ENCODE measurements at places on chromosomes 6 and 20.

DNA sequence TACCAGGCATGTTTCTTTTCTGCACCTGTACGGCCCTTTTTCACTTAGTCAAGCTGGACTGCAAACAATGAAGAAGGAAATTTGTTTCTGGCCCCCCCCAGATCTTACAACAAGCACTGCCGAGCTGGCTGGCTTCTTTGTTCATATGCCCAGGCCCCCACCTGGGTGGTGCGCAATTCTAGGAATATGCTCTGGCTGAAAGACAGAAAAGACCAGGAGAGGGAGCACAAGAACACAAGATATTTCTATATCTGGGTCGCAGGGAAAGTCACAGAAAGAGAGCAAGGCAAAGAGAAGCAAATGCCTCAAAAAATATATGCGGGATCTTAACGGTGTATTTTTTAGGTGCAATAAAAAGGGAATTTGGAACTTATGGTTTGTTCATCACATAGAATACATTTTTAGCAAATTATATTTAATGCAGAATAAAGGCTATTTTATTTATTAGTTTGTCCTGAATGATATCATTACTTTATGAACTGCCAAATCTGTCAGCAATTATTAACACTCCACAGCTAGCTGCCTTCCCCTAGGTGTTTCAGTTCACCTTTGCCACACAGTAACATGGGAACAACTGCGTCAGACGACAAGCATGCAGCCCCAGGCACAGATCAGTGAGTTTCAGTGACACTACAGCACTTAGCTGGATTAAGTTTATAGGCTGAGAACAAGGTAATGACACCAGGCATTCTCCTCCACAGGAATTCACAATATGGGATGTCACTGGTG, 76.5 kb downstream of the GJA10 start:
- no peak for DNase-seq

DNA sequence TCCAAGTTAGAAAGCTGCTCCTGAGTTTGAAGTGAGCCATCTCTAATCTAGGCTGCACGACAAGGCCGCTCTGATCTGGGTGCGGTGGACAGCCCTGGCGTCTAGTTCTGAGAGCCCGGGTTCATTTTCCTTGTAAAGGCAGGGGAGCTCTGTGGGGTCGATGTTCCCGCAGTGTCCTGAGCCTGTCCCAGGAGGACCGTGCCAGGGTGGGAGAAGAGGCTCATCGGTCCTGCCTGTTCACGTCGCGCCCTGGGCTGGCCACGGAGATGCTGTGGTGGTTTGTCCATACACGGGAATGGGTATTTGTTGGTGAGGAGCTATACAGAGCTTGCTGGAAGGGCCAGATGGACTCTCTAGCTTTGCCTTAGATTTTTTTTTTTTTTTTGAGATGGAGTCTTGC, 27.0 kb downstream of the PSMG4 start:
- no peak for DNase-seq

GRCh38 chr6:160959726-160960435, 31.7 kb upstream of the MAP3K4 start:
- no peak for DNase-seq

DNA sequence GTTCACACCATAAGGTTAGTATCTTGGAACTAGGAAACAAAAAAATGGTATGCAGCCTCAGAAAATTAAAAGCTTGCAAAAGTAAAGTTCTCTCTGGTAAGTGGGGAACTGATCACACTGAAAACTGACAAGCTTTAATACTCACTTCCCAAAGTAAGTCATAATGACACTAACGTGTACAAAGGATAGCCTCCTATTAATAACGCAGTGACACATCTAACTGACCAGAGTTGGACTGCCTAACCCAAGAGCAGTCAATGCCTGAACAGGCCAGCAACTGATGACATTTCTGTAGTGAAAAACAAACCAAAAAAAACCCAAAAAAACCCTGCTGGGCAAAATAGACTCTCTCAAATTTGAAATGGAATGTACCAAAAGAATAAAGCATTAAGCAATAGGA, 30.7 kb downstream of the CHD6 start:
- no peak for DNase-seq

GRCh38 chr6:139764498-139764986, 390.1 kb upstream of the CITED2 start:
- peak; percentile 98 for DNase-seq

GRCh38 chr6:126054802-126055201, 68.5 kb downstream of the TRMT11 start:
- no peak for DNase-seq

GRCh38 chr20:33298391-33298790, 15.4 kb downstream of the BPIFB1 start:
- no peak for DNase-seq

DNA sequence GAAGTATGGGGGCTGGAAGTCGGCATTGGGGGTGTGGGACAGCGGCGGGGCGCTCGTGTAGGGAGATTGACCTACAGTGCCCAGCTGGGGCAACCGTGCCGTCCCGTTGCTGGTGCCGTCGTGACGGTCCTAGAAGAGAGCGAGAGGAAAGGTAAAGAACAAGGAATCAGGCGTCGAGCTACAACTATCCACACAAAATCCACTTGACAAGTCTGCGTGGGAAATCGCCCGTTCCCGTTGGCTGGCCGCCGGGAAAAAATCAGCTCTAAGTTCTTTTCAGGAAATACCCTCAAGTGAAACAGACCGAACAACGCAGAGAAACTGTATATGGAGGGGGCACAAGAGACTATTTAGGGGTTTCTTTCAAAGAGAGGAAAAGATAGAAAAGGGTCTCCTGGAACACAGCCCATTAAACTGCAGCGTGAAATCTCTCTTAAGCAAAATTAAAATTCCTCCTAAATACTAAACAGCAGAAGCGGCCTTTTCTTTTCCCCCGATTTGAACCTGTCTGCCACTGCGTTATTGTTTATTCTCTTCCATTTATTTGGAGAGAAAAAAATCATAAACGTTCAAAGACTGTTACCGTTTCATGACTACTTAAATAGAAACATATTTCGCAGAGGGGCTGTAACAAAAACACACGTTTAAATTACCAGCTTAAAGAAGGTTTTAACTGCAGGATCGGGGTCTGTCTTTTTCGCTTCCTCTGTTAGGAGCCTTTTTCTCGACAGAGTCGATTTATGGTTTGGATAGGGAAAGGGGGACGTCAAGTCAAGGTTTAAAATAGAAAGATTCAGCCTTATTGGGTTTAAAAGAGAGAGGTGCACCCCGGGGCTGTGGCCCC, 4.4 kb downstream of the TFAP2A start:
- DNase-seq = no peak

GRCh38 chr6:161922631-161923119, 648.8 kb upstream of the AGPAT4 start:
- no peak for DNase-seq

- peak; percentile 21 for DNase-seq
Measured at GRCh38 chr20:12166053-12166717, 248.5 kb downstream of the BTBD3 start.

DNA sequence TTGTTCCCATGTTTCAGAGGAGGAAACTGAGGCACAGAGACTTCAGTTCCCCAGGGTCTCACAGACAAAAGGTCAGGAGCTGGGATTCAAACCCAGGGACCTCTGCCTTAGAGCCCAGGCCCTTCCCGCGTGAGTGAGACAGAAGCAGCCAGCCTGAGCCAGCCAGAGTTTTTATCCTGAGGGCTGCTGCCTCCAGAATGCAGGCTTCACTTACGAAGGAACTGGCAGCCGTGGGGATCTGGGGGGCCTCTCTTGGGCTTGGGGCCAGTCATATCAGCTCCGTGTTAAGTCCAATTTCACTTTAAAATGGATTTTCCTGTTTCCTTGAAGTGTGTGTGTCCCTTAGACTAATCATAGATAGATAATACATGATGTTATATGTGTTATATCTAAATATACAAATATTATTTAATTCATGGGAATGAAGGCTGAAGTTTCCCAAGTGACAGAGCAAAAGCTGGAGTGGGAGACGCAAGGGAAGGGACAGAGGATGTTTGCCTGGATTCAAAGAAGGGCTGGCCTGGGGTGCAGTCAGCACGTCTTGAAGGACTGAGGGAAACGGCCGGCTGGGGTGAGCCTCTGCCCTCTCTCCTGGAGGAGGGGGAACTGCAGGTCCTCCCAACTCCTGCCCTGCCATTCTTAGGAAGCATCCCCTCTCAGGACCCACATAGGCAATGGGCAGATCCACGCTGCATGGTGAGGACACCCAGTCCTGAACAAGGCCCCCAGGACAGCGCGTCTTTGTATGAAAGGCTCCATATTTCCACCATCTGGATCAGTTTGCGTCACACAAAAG, 320.1 kb downstream of the CDH4 start:
- no peak for DNase-seq

- DNase-seq = peak; percentile 12
Measured at GRCh38 chr6:20572940-20573339, 38.7 kb downstream of the CDKAL1 start.

DNA sequence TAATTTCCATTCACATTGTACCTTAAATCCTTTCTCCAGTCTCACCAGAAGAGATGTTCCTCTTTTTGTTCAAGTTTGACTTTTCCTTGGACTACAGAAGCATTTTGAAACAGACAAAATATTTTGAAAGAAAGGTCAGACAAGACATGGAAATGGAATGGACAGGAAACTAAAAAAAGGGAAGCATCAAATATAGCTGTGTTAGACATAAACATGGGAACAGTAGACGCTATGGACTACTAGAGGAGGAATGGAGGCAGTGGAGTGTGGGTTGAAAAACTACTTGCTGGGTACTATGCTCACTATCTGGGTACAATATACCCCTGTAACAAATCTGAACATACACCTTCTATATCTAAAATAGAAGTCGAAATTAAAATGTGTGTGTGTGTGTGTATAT, 4.1 kb upstream of the FAM135A start:
- no peak for DNase-seq

GRCh38 chr6:37793067-37793466, 26.5 kb upstream of the ZFAND3 start:
- DNase-seq = no peak

- no peak for DNase-seq
Measured at GRCh38 chr6:83169106-83169505, 24.0 kb downstream of the PGM3 start.

- no peak for DNase-seq
Measured at GRCh38 chr20:35360033-35360432, 51.7 kb downstream of the UQCC1 start.

- DNase-seq = no peak
Measured at GRCh38 chr6:30311101-30311500, 15.6 kb upstream of the TRIM39 start.

GRCh38 chr6:42783177-42783875, 1.5 kb downstream of the BICRAL start:
- no peak for DNase-seq

DNA sequence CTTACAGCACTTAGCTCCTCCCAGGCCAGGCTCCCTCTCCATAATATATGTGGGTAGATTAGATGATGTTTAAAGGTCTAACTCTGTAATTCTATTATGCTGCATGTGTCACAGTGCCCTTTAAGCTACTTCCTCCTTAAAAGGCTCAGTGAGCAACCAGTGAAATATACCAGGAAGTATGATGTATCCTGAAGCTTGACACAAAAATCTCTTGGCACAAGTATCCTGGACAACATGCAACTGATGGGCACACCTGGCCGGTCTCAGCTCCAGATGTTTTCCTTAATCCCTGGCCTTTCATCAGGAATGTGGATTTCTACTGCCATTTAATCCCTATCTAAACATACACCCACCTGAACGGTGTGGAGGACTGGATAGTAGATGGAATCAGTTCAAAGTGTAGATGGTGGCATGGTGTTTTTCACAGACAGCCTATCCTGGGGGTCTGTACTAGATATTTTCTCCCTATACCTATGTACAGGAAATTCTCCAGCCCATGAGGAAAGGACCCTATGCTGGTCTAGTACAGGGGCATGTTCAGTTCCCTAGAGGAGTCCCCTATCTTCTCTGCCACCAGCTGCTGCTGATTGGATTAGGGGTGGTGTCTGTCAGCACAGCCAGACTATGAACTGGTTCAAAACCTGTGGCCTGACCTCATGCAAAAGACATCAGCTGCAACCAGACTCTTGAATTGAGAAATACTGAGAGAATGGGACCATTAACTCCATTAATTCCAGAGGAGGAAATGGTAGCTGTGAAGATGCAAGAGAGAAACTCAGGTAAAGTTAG, 59.4 kb upstream of the CITED2 start:
- DNase-seq = no peak

- peak; percentile 35 for DNase-seq
Measured at GRCh38 chr20:8094415-8094818, 37.6 kb upstream of the PLCB1 start.

DNA sequence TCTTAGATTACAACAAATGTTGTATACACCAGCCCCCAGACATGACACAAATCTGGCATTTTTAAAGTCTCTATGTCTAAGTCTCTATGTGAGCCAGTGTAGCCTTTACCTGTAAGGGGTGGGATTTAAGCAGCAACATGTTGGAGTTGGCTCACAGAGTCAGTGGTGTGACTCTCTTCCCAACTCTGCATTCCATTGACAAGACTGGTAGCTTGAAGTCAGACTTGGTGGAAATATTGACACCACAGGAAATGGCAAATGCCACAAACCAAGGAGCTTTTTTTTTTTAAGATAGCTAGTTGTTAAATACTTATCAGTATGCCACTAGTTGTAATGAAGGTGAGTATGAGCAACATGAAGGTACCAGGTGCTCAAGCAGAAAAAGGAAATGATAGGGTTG, 103.1 kb upstream of the SMLR1 start:
- no peak for DNase-seq

DNA sequence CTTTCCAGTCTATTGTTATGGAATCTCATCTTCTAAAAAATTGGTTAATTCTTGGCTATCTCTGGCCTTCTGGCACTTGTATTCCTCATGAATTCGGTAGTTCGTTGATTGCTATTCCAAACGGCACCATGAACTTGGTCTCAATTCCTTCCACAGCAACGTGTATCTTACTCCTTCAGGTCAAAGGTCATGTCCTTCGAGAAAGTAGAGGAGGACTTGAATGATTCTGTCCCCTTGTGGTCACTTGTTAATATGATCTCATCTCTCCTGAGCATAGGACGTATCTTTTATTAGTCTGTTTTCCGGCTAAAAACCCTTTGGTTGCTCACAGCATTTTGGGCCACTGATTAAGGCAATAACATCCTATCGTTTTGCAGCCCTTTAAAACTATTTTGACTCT, 9.4 kb downstream of the TLDC2 start:
- no peak for DNase-seq

GRCh38 chr20:3732327-3733118, at the start of gene HSPA12B:
TSS of gene HSPA12B (plus strand) at chr20:3732685. CDS start at chr20:3738675, 5,990 bp downstream.
- DNase-seq = no peak

GRCh38 chr6:1942834-1943233, 302.6 kb downstream of the GMDS start:
- DNase-seq = no peak
